HAP-1 (cell line): ENCODE measurements at places on chromosomes 3 and 15.
A peak's percentile ranks its signal among the peaks of the same experiment; 100 is the strongest.

DNA sequence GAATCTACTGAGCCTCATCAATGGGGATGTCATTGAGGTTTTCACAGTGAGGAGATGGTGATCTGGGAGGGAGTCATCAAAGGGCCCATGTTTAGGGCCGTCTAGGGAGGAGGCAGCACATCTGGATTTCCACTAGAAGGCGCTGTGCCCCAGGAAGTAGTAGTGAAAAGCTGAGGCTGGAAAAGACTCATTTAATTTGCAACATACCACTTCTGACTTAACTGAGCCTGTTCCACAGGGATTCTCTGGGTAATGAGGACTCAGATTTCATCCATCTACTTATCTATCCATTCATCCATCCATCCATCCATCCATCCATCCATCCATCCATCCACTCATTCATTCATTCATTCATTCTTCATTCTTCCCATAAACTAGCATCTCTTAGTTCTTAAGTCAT is 17.4 kb upstream of the SHF start:
- peak; percentile 72 for DNase-seq

GRCh38 chr3:120089089-120089488 is 5.2 kb downstream of the GSK3B start:
- no peak for DNase-seq

DNA sequence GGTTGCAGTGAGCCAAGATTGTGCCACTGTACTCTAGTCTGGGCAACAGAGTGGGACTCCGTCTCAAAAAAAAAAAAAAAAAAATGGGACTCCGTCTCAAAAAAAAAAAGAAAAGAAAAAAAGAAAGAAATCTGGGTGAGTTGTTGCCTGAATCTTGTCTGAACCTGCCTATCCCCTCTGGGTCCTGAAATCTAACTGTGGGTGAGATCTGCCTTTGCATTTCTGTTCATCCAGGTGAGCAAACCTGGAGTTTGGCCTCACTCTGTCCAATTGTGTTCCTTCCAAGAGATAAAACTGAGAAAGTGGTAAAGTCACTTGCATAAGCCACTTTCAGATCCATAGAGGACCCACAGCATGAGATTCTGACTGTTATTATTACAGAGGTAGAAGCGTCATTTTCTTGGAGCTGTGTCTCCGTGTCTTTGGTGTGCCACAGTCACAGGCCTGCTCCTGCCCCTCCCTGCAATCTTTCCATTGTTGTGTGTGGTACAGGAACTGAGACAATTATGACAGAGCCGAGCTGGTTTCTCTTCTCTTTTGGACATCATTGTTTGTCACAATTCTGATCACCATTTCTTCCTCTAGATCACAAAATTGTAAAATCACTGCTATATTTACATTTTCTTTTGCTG is 235.9 kb downstream of the LPP start:
- no peak for DNase-seq

DNA sequence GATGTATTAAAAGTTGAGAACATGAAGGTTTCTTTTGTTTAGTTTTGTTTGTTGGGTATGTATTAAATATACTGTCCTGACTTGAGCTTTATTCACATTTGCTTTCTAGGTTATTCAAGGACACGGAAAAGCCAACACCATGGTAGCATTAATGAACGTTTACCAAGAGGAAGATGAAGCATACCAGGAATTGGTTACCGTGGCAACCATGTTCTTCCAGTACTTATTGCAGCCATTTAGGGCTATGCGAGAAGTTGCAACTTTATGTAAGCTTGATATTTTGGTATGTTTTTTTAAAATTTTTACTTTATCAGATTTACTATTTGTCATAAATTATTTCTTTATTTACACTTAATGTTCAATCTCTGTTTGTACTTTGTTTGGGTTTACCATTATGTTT is 3.6 kb downstream of the WHAMM start:
- no peak for DNase-seq

- no peak for DNase-seq
These were observed 69.8 kb downstream of the TNFAIP8L3 start for GRCh38 chr15:51024735-51025453.

DNA sequence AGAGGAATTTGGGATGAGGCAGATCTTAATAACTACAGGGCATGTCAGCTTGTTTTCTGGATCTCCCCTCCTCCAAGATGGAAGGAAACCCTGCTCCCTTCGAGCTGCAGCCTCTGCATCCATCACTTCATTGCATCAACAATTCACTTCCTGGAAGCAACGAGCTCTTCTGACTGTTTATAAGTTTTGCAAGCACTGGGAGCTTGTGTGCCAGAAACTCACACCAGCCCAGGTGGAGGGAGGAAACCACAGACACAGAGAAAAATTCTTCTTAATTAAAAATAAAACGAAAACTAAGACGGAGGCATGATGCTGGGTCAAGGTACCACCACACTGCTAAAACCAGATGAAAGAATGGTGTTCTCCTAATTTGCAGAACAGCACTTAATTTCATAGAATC is 10.6 kb downstream of the LRIG1 start:
- no peak for DNase-seq

GRCh38 chr3:120495809-120496208 is 45.0 kb upstream of the FSTL1 start:
- no peak for DNase-seq

GRCh38 chr3:10473581-10474274 is 31.7 kb downstream of the ATP2B2 start:
- no peak for DNase-seq

GRCh38 chr15:100663086-100663914 is 60.9 kb downstream of the ASB7 start:
- DNase-seq, result no peak

DNA sequence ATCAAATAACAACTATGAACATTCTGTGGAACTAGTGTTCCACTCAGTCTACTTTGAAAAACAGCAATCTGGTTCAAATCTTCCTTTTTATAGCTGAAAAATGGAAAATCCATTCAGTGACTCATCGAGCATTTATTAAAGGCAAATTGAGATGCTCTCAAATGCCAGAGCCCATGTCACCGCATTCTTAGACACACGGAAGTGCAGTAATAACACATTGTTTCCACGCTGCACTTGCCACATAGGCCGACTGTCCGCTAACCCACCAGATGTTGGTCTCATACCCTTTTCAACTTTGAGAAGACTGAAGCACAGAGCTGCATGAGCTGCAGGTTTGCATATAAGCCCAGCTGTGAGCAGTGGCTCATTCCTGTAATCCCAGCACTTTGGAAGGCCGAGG is 95.9 kb downstream of the TMEM266 start:
- no peak for DNase-seq

- peak; percentile 15 for DNase-seq
These were observed 79.8 kb downstream of the NECTIN3 start for GRCh38 chr3:111151438-111151837.

GRCh38 chr3:173938159-173938558 is 540.6 kb downstream of the NLGN1 start:
- DNase-seq, result no peak

DNA sequence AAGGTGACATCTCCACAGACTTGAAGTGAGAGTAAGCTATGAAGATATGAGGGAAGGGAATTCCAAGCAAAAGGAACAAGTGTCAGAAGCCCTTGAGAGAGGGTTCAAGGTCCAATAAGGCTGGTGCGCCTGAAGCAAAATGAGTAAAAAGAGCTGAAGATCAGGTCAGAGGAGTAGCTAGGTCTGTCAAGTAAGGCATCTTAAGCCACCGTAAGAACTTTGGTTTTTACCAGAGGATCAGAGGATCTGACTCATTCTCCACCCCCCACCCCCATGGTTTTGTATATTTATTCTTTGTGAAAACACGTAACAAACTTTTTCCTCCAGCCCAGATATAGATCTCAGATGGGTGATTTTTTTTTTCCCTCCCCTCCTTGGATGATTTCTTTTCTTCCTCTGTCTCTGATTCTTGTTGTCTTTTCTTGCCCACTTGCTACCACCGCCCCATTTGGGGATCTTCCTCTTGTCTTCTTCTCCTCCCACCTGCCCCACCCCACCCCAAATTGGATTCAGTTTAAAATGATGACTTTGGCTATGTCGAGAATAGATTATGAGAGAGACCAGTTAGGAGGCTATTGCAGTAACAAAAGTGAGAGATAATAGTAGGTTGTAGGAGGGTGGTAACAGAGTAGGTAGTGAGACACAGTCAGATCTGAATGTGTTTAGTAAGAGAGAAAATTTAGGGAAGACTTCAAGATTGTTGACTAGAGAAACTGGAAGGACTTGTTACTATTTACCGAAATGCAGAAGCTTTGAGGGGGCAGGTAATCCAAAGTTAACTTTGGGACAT is 6.1 kb downstream of the TRMT10C start:
- DNase-seq, result no peak

DNA sequence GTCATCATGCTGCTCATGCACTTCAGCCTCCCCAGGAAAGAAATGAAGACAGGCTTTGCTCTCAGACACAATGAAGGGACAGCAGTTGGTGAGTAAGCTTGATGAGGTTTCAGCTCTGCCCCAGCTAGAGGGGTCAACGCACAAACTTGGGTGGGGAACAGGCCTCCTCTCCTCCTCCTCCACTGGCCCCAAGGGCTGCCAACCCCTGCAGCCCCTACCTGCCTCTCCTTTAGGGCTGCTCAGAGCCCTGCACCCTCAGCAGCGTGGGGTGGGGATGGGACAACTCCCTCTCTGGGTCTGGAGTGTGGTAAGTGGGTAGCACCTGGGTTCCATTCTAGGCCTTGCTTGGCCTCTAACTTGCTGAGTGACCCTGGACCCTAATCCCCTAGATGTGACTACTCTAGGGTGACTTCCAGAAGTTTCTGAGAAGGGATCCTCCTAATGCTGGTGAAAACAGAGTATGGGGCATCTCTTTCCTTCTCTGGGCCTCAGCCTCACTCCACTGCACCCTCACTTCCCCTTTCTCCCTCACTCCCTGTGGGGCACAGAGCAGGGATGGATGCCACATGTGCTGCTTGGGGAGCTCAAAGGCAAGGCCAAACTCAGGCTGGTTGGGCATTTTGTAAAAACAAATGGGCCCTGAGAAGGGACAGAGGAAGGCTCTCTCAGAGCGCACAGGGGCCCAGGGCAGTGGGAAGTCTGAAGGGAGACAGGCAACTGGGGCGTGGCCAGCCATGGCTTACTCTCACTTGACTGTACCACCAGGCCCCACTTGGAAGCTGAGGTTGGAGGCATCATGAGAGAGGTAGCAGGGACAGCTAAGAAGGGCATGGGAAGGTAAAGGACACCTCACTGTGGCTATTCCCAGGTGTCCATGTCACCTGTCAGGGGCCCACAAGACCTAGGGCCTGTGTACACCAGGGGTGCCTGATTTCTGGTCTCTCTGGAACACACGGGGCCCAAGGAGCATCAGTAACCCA is 64.0 kb downstream of the SYNM start:
- no peak for DNase-seq

GRCh38 chr3:60142009-60142408 is 1092.2 kb upstream of the CFAP20DC start:
- DNase-seq, result peak; percentile 98

DNA sequence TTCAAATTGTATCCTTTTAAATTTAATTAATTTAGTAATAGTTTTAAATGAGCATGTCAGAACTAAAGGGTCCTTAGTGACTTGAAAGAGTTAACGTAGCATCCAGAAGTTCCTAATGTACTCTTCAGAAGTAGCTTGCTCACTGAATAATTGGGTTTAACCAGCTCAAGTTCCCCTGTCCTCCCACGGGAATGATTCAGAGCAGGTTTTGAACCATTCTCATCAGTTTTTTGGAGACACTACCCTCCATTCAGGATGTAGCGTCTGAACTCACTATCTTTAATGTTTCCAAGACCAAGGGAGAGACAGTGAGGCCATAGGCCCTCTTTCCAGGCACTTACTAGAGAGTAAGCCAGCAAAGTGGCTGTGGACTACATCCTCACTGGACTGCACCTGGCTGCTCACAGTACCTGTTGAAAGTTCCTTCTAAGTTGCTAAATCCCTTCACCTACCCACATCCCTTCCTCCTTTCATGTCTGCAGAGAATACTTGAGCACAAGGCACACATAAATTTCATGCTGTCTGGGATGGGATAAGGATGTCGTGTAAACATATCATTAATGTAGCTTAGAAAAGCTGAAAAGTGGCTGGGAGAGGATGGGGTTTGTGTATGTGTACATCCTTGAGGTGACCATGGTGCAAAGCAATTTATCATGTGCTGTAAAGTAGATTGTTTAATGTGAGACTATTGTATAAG is 146.3 kb downstream of the PLCL2 start:
- DNase-seq, result no peak

- DNase-seq, result no peak
These were observed 42.1 kb downstream of the ABHD5 start for GRCh38 chr3:43732747-43733425.

GRCh38 chr15:75204340-75205063 is 2.8 kb downstream of the C15orf39 start:
- peak; percentile 99 for DNase-seq

- DNase-seq, result no peak
These were observed 97.3 kb upstream of the AGTR1 start for GRCh38 chr3:148600440-148600839.

DNA sequence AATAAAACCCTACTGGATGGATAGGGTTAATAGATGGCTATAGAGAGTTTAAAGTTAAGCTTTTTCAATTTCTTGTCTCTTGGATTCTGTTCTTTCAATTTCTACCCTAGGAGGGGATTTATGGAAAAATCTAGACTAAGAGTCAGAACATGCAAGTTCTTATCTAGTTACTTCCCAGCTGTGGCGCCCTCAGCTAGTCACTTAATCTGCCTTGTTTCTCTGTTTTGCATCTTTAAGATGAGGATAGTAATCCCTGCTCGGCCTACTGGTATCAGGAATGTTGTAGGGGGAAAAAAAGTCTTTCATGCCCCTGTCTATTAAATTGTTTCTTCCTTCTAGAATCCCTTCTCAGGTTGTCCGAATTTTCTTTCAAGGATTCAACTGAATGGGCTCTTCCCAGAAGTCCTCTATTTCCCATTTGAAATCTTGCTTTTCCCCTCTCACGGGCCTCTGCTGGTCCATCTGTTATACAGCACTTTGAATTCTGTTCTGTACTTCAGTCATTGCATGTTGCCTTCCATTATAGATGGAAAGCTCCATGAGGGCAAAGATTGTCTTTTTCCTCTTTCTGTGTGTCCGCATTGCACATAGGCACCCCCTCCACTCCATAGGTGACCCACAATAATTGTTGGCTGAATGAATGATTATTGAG is 4.4 kb downstream of the KCTD6 start:
- no peak for DNase-seq

GRCh38 chr15:70669966-70670658 is 93.2 kb downstream of the UACA start:
- DNase-seq, result no peak

GRCh38 chr3:168585544-168585943 is 489.8 kb upstream of the GOLIM4 start:
- no peak for DNase-seq
